Fibroblast of skin of right biceps (primary cell): ENCODE measurements at places on chromosomes 12 and 14.

DNA sequence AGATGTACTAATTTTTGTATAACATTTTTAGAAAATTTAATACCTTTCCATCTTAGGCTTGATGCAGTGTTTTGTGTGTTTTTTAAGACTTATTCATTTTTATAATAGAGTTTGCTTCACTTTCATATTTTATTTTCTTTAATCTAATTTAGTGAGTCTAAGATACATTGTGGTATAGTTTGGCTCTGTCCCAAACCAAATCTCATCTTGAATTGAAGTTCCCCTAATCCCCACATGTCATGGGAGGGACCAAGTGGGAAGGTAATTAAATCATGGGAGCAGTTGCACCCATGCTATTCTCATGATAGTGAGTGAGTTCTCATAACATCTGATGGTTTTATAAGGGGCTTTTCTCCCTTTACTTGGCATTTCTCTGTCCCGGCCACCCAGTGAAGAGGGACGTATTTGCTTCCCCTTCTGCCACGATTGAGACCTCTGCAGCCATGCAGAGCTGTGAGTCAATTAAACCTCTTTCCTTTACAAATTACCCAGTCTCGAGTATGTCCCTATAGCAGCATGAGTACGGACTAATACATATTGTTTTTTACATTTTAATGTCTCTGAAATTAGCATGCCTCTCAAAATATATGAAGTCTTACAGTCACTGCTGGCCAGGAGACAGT, 34.9 kb downstream of the GABARAPL1 start:
- DNase-seq, result no peak

DNA sequence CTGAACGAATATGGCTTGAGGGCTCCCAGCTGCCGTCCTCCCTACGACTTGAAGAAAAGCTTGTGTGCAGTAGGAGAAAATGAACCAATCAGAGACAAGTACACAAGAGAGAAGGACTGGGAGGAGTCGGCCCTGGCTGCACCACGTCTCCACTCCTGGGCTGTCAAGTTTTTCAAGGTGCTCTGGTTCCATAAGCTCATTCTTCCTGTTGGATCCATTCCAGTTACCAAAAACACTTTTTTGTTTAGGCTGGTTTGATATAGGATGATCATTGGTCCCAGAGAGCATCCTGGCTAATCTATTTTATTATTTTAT, 2.8 kb upstream of the A2ML1 start:
- no peak for DNase-seq

DNA sequence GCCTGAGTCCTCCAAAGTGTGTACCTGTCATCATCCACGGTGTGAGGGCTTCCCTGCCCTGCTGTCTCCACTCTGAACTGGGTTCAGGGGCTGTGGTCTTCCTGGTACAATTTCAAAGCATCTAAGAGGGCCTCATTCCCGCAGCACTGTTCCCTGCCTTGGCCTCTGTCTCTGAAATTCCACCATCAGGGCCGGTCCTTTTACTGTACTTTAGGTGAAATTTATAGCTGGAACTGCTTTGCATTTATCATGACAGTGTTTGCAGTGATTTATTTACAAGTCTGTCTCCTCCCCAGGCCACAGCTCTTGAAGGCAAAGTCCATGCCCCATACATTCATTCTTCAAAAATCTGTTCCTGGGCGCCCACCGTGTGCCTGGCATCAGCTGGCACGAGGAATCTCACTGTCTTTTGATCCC, 36.9 kb upstream of the NCOR2 start:
- DNase-seq, result no peak

- DNase-seq, result peak; percentile 59
Measured at GRCh38 chr12:47422611-47423010, 283.2 kb downstream of the RPAP3 start.

DNA sequence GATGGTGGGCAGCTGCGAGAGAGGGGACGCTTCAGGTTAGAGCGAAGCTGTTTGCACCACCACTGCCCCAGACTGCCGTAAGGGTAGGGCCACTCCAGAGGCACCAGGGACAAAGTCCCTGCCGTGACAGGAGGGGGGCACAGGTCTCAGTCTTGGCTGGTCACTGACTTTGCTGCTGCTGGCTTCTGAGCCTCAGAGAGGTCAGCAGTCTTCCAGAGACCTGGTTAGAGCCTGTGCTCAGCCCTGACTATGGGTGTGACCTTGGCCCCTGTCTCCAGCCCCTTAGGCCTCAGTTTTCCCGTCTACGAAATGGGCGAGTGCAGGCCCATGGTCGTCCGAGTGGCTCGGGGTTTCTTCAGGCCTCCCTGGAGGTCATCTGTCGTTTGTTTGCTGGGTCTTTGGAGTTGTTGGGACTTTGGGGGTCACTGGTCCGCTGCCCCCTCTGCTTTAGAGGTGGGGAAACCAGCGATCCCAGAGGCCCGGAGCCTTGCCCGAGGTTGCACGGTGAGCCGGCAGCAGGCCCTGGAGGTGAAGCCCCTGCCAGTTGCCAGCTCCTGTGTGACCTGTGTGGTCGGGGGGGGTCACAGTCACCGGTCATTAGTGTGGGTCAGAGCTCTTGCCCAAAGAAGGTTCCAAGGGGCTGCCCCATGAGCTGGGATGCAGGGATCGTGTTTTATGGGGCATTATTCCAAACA, 15.3 kb downstream of the MEG3 start:
- DNase-seq, result no peak

GRCh38 chr12:13203034-13203922, 6.8 kb downstream of the EMP1 start:
- DNase-seq, result no peak

DNA sequence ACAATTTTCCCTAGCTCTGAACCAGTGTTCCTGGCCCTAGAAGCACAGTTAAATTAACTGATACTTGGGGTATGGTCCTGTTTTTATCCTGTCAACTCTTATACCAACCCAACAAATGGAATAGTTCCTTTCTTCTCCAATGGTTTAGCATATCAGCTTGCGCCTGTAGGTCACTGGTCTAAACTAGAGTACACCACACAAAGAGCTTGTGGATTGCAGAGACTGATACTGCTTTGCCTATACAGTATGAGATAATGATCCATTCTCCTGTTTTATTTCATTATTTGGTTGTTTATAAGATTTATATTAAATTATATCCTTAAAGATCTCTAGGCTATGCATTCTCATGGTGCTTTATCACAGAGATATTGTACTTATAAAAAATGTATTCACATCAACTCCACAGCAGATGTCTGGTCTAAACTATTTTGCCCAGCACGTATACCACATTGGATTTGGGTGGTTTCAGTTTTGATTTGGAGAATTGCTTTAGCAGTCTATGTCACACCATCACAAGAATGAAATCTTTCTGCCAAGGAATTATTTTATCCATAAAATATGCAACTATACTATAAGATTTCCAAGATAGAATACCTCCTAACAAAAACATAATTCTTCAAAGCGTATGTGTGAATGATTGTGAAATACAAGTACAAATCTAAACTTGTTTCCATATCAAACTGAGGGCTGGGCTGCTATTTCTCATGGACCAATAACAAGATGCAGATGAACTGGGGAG, 142.1 kb downstream of the SLC16A7 start:
- peak; percentile 67 for DNase-seq

DNA sequence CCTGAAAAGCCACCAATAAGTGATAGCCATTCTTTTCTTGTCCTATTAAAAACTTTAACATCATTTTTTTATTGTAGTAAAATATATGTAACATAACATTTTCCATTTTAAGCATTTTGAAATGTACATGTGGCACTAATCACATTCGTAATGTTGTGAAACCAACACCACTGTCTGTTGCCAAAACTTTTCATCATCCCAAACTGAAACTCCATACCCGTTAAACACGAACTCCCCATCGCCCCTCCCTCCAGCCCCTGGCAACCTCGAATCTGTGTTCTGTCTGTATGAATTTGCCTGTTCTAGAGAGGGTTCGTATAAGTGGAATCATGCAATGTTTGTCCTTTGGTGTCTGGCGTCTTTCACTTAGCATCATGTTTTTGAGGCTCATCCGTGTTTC, 75.9 kb downstream of the CCDC92 start:
- DNase-seq, result peak; percentile 83

DNA sequence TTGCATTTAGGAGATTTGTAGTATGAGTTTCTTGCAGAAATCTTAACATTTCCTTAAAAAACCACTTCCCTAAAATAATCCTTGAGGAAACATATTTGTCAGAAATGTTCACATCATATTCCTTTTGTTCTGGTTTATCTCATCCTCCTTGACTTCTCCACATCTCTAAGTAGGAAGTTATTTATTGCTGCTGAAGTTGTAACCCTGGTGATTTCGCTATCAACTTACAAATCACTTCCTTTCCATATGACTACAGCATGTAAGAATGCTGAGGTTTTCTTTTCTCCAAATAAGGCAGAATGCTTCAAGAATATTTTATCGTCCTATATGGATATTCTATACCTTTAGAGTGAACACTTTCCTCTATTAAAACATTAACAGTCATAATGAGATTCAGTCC, 751.7 kb downstream of the NRXN3 start:
- DNase-seq, result peak; percentile 89
